ENCODE measurements at places on chromosomes 12 and 14. TPM values are rescaled to one million over a fixed set of nuclear protein-coding genes. Genes with fewer than 3 reads are reported as not detected.

The COX8C gene
- 0.67 TPM for total RNA-seq

The CEP290 gene
- 10.0 TPM for total RNA-seq

The NOC4L gene
- total RNA-seq, result 8.6 TPM

The KNTC1 gene
- total RNA-seq, result 2.7 TPM

The TCL1B gene
- not detected for total RNA-seq

The GPR84 gene
- total RNA-seq, result 0.22 TPM

The ZNF219 gene
- total RNA-seq, result 51.1 TPM

The HSPB8 gene
- 529 TPM for total RNA-seq
